ENCODE measurements at places on chromosomes 7 and 10. TPM values are rescaled to one million over a fixed set of nuclear protein-coding genes. Genes with fewer than 3 reads are reported as not detected.

DNA sequence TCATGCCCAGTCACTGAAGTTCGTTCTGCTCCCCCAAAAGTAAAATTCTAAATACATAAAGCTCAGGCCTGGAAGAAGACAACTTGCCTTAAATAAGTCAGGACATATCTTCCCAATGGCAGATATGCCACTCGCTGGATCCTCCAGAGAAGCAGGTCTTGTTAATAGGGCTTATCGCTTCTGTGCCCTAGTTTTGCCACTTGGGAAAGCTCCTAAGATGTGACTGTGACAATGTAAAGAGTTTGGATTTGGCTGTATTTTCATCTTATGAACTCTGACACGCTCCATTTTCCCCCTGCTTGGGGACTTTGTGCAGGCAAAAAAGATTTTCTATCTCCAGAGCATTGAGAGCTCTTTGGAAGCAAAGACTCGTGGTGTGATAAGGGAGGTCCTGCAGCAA, 279.9 kb downstream of the WDR11 start:
- no peak for DNase-seq

Gene HELLS
- 1.6 TPM for total RNA-seq

- DNase-seq: no peak
These were observed 539.0 kb downstream of the ZWINT start for GRCh38 chr10:55822096-55822495.

Gene HOXA7
- total RNA-seq: not detected

Gene SUN3
- not detected for total RNA-seq

GRCh38 chr7:119374436-119374835, 898.5 kb upstream of the KCND2 start:
- no peak for DNase-seq

GRCh38 chr7:100676501-100677306, 3.2 kb downstream of the GNB2 start:
- DNase-seq: no peak

Gene WNT2
- total RNA-seq: not detected

Gene WNT16
- total RNA-seq: not detected

Gene TBX20
- 124 TPM for total RNA-seq

DNA sequence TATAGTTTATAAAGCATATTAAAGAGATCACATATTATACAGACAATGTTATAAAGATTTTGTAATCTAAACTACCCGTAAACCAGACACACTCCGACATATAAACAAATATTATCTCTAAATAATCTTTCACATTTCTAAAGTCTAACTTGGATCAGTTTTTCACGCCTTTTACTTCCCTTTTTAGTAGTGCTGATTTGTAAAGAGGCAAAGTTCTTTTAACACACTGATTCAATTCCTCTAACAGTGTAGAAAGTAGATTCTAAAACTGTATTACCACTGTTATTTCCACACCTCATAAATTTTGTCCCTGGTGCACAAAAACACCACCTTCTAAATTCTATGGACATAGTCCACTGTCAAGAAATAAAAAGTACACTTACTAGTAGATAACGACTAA, 230.9 kb downstream of the DOCK4 start:
- no peak for DNase-seq

GRCh38 chr10:103676058-103676785, 179.2 kb downstream of the SH3PXD2A start:
- no peak for DNase-seq

Gene TFAM
- total RNA-seq: 26.4 TPM

Gene ADD3
- 115 TPM for total RNA-seq

- no peak for DNase-seq
These were observed 3.6 kb upstream of the CDH23 start for GRCh38 chr10:71392791-71393781.

DNA sequence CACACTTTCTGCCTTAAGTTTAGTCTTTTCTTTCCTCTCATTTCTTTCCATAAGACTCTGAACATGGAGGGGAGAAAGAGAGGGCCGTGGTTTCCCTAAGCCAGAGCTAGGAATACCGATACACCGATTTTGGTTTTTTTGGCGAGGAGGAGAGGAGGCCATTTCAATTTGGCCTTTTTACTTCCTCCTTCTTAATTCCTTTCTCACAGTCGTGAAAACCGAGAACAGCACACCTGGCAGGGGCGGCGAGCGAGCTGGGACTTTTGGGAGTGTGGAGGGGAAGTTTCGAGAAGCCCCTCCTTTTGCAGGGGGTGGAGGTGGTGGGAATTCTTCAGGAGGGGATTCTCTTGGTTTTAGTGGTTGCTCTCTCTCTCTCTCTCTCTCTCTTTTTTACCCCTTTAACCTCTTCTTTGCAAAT, 6.2 kb downstream of the GATA3 start:
- DNase-seq: no peak

Gene TMEM270
- total RNA-seq: not detected

DNA sequence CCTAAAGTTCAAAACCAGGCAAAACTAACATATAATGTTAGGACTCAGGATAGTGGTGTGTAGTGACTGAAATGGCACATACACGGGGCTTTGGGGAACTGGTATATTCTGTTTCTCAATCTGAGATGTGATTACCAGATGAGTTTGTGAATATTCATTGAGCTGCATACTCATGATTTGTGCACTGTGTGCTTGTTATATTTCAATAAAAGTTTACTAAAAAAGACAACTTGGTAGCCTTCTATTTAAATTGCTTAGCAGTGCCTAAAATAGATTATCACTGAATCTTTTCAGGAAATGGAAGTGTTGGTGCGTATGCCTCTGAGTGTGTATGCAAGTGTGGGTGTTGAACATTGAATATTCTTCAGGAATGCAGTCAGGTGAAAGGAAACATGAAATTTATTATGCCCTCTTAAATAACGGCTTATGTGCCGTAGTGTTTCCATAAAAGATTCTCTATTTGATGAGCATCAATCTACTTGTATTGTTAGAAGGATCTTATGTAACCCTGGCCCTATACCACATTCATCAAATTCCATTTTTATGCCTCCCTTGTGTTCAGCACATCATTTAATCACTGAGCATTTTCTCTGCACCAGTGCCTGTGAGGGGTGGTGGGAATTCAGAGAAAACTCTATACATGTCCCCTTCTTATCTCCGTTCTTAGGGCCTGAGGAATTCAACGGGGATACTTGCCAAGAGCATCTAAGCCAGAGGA, 82.6 kb upstream of the AUTS2 start:
- no peak for DNase-seq

DNA sequence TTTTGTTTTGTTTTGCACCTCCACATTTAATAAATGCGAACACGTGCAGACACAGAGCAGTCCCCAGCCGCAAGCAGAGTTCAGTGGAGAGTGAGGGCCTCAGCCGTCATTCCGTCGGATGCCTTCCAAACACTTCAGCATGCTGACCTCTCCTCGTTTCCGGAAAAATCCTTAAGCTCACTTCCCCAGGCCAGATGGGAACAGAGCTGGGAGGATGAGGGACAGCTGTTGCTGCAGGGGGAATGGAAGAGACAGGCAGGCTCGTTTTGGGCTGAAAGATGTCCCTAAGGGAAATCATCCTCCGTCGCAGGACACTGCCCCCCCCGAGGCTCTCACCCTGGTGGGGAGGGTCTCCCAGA, 17.2 kb upstream of the FGFR2 start:
- DNase-seq: no peak

DNA sequence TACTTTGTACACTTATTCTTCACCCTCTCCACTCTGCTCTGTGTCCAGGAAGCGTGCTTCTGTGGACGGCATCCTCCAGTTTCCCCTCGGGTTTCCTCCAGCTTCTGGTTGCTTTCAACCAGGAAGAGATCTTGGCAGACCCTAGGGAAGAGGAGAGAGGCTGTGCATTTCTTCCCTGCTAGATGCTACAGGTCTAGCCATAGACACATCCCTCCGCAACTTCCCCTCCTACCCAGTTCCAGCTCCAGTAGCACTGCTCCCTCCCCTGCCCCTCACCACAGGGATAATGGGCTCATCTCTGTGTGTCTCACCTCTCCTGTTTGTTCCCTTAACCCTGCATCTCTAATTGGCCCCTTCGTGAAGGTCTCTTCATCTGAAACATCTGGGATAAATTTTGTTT, 16.3 kb downstream of the TLL2 start:
- DNase-seq: no peak

Gene TAS2R16
- total RNA-seq: not detected

DNA sequence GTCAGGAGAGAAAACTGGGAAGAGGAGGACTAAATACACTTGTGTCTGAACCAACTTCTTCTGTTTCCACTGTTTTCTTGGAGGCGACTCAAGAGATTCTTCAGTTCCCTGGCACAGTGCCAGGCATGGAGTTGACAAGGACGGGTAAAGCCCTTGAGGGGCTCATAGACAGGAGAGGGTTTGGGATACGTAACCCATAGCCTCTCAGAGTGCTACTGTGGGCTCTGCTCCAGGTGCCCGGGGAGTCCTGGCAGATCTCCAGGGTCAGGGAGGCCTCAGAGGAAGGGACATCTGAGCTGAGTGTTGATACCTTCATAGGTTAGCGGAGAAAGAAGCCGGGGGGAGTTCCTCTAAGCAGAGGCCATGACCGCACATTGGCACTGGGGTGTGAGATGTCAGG, 42.0 kb downstream of the GALNT17 start:
- peak; percentile 47 for DNase-seq

GRCh38 chr7:22858640-22859561, 36.3 kb upstream of the TOMM7 start:
- DNase-seq: no peak

- DNase-seq: no peak
These were observed 965 bp upstream of the PROSER2 start for GRCh38 chr10:11822026-11822756.

GRCh38 chr10:126264102-126265018, 123.9 kb downstream of the ADAM12 start:
- DNase-seq: no peak

DNA sequence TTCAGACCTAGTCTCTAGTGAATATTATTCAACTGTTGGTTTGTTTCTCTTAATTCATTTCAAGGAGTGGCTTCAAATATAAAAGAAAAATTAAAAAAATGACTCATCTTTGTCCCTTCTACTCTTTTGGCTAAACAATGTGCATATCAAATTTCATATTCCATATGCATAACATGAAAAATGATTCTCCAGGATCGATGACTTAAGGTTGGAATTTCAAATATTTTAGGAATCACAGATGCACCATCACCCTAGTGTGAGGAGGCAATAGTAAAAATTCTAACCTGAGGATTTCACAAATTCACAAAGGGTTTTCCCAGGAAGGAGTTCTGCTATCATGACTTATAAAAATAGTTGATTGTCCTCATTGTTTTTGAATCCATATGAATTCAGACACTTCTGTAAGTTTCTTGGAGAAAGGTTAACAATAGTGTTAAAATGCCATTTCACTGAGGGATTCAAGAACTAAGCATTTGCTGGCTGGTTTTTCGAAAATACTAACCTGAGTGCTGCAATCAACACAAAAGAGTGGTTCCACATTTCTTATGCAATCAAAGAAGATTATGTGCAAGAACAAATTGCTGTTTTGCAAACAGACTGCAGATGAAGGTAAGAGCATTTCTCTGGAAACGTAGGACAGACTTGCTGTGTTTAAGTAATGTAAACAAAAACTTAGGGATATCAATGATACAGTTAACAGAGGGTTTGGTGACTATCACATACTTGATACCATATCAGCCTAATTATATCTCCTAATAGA, 547.5 kb upstream of the LRRTM3 start:
- DNase-seq: no peak

DNA sequence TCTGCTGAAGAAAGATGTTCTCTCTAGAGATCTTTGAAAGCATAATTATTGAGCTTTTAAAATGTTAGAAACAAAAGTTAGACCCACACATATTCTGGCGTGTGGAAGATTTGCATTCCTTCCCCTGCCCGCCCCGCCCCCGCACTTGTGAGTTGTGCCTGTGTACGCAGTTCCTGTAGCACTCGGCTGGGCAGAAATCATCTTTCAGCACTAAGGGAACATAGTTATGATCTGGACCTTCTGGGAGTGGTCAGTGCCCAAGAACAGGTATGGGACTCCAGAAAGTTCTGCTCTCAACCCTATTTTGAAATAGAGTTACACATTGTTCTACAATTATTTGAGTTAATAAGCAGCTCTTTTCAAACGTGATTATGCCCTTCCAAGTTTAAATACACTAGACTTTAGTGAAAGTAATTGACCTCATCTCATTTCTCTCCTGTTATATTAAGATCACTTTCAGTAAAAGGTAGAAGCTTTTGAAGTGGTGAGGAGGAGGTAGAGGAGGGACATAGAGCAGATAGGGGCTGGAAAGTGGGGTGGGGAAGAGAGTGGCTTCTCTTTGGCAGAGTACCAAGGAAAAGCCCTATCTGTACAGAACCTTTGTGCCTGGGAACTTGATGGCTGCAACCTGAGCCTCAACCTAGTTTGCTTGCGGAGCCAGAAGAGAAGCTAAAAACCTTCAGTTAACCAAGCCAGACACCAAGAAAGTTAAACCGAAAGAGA, 5.7 kb downstream of the BLVRA start:
- no peak for DNase-seq

- DNase-seq: no peak
These were observed 249.8 kb upstream of the LYZL1 start for GRCh38 chr10:29039091-29039490.

Gene GPRIN2
- total RNA-seq: not detected

DNA sequence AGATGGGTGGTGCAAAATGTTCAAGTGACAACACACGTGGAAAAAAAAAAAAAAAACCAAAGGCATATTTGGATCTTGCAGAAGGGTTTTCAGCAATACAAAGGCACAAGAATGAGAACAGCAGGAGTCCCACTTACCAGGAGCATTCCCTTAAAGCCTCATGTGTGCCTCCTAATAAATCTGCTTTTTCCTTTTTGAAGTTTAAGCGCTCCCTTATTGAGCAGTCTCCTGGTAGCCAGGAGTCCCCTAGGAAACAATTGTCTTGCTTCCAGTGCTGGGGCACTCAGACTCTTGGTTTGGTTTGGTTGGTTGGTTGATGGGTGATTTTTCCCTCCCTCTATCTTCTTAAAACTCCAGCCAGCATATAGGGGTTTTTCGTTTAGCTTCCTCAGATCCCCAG, 321.8 kb upstream of the NFE2L3 start:
- no peak for DNase-seq

DNA sequence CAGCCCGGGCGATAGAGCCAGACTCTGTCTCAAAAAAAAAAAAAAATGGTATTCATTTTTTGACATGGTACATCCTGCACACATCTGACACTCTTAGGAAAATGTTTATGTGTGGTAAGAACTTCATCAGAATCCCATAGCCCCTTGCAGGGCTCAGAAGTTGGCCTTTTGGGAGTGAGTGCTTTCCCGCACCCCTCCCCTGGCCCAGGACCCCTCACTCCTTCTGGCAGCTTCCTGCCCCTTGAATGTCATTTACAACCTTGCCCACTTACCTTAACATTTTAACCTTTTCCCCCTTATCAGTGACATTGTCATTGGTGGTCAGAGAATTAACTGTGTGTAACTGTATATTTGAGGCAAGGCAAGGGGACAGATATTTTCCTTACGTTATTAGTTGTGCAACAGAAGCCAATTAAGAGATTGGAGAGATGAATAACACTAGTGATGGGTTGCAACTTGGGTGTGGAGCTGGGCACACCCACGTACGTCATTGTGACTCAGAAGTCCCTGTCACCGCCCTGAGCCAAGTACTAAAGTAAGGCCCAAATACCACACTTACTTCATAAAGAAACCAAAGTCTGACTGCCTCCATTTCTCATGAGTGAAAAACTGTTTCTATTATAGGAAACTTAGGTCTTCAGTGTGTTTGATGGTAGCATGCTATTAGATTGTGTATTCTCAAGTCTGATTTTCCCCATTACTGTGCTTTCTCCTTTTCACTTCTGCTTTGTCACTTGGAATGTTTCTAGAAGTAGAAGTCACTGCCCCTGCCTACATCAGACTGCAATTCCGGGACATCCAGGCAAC, 31.6 kb downstream of the OGDH start:
- peak; percentile 61 for DNase-seq

Gene HOXA11
- not detected for total RNA-seq

GRCh38 chr7:116592041-116592355, 67.2 kb downstream of the CAV1 start:
- DNase-seq: no peak

- no peak for DNase-seq
These were observed 75.7 kb downstream of the VPS41 start for GRCh38 chr7:38833329-38833728.

All from Right ventricle myocardium superior (tissue), 1 donor.